OCI-M1 (cell line): ENCODE measurements at places on chromosomes 16 and 17.

DNA sequence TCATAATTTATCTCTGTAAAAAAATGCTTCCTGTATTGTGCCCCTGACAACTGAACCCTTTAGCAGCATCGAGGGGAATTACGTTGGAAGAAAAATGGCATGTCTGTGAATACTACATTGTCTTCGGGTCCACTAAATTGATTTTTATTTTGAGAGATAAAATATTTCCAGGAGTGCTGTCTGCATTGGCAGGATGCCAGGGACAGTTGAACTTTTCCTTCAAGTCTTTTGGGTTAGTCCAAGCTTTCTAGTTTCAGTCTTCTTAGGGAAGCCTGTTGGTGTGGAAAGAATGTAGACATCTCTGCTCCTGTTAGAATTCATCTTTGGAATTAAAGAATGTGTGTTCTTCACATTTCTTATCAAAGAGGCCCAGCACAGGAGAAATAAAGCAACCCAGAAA lies 557.9 kb downstream of the TMEM114 start:
- no peak for DNase-seq

GRCh38 chr17:63531022-63531965 lies 8.1 kb downstream of the KCNH6 start:
- DNase-seq = no peak

- no peak for DNase-seq
Measured at GRCh38 chr17:63966646-63967264, 6.0 kb downstream of the SCN4A start.

GRCh38 chr17:47956791-47957590 lies 692 bp downstream of the PRR15L start:
- no peak for DNase-seq

DNA sequence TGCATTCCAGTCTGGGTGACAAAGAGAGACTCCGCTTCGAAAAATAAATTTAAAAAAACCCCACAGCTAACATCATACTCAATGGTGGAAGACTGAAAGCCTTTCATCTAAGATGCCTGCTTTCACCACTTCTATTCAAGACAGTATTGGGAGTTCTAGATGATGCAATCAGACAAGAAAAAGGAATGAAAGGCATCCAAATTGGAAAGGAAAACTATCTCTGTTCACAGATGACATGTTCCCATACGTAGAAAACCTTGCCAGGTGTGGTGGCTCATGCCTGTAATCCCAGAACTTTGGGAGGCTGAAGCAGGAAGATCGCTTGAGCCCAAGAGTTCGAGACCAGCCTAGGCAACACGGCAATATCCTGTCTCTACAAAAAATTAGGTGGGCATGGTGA lies 31.1 kb downstream of the RANBP10 start:
- DNase-seq = no peak

GRCh38 chr17:40366861-40367518 lies 2.5 kb upstream of the GJD3 start:
- no peak for DNase-seq

DNA sequence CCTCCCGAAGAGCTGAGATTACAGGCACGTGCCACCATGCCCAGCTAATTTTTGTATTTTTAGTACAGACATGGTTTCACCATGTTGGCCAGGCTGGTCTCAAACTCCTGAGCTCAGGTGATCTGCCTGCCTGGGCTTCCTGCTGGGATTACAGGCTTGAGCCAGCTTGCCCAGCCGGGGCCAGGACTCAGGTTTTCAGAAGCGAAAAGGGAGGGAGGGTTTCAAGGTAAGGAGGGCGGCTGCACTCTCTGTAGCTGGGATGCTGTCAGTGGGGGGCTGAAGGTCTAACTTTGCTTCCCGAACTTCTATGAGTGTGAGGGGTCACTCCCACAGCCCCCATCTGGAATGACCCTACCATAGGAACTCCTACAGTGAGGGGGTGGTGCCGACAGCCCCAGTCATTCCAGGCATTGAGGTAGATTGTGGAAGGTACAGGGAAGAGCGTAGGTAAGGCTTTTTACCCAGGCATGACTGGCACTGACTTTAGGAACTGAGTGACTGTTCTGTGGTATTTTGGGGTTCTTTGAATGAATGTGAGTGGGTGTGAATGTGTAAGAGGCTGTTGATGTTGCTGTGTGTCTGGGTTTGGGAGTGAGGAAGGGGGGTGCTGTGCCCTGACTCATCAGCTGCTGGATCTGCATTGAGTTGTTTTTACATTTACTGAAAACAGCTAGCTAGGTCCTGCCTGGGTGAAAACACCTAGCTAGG lies 3.8 kb upstream of the C1QL1 start:
- no peak for DNase-seq

GRCh38 chr16:79717333-79718137 lies 117.0 kb upstream of the MAF start:
- DNase-seq = no peak

DNA sequence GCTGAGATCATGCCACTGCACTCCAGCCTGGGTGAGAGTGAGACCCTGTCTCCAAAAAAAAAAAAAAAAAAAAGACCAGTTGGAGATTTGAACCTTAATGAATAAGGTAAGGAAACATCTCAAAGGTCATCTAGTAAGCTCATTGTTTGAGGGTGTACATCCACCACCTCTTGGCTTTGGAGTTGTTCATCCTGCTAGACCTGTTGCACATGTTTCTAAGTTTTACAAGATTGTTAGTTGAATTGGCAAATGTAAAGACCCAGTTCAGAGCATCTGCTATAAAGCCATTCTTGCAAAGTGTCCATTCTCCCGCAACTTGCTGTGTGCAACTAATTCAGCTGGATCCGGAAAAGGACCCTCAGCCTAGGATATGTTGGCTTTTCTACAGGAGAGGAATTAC lies 1.5 kb downstream of the PSMD7 start:
- no peak for DNase-seq

- DNase-seq = no peak
Measured at GRCh38 chr17:74369665-74370490, 2.6 kb downstream of the GPR142 start.

DNA sequence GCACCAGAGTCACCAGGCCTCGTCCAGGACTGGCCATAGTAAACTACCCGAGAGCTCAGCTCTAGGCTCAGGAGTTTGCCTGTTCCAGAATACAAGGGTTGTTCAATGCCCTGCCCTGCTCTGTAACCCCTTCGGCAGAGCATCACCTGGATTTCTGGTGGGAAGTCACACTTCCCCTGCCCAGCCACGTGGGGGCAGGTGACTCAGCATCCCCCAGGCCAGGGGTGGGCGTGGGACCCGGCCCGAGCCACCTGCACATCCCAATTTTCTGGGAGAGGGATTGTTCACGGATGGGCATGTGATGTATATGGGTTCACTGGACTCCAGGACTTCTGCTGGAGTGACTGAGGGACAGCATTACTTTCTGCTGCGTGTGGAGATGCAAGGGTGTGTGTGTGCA lies 25.8 kb downstream of the COX4I1 start:
- DNase-seq = no peak

DNA sequence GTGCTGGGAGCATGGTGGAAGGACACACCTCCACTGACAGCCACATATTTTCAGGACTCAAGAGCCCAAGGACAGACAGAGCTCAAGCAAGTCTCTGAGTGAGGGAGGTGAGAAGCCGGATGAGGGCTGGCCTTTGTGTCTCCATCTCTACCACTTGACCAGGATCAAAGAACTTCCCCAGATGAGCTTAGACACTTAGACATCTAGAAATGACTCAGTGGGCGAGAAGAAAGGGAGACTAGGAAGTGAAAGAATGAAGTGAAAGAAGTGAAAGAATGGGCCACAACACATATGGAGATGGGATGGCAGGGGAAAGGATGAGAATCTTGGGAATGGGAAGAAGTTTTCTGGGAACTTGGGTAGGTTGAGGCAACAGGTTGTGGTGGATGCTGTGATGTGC lies 274.9 kb upstream of the CCL2 start:
- no peak for DNase-seq

GRCh38 chr16:4506450-4506849 lies 30.3 kb downstream of the HMOX2 start:
- DNase-seq = peak; percentile 75
